ENCODE measurements at places on chromosomes 12 and 14.

DNA sequence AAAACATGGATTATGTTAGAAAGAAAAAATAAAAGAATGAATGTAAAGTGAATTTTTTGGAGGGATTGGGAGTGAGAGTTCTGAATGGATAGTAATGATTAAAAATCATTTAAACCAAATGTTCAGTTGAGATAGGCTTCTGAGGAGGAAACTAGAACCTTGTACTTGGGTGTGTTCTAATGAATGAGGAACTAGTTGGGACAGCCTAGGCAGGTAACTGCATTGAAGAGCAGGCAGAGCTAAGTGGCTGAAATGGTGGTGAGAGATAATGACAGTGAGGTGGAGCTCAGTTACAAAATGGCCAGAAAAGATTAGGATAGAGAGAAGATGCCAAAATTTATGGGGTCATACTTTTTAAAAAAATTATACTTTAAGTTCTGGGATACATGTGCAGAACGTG lies 132.9 kb downstream of the ATP23 start:
- no peak for DNase-seq

GRCh38 chr12:38689704-38690103 lies 215.7 kb downstream of the CPNE8 start:
- no peak for DNase-seq

DNA sequence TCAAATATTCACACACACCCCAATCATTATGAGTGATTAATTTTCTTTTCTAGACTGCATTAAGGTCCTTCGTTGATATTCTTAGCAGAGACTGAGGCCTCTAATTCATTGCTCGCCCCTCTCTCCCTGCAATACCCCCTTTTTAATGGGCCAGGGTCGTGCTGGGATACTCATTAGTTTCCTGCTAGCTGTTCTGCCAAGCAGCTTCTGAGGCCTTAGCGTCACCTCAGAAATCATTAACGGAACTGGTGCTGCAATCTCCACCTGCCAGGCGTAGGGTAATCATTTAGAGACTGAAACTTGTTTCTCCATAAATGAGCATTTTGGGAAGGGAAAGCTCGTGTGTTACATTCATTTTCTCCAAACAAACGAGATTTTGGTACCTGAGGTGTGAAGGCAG lies 1054.7 kb downstream of the GALC start:
- DNase-seq, result no peak

DNA sequence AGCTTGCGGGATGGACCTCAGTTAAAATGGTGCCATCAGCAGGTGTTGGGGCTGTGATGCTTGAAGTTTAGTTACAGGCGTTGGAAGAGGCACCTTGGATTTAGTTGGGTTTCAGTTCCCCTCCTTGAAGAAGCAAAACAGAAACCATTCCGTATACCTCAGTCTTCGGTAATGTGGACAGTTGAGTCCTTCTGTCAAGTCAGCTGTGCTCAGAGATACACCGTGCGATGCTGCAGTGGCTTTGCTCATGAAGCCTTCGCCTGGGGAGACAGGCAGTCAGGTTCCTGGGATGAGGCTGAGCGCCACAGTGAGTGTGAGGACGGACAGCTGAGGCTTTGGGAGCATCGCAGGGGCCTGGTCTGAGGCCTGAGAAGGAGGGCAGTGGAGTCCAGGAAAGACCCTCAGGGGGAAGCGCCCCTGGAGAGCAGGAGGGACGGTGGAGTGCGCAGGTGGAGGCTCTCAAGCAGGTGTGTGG lies 7.4 kb downstream of the RAN start:
- no peak for DNase-seq

DNA sequence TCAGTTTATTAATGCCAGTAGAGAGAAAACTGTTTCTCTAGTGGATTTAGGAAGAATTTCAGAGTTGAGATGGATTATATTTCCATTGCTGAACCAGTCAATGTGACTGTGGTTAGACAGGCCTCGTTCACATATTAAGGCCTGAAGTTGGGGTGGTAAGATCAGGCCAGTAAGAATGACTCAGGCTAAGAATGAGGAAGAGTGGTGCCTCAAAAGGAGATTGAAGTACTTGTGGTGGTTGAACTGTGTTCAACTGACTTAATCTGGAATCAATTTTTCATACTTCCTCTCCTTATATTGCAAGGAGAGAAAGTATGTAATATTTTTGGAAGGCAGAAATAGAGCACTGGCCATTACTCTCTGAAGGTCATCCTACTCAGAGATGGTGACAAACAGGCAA lies 37.8 kb upstream of the ATF7IP start:
- peak; percentile 60 for DNase-seq

DNA sequence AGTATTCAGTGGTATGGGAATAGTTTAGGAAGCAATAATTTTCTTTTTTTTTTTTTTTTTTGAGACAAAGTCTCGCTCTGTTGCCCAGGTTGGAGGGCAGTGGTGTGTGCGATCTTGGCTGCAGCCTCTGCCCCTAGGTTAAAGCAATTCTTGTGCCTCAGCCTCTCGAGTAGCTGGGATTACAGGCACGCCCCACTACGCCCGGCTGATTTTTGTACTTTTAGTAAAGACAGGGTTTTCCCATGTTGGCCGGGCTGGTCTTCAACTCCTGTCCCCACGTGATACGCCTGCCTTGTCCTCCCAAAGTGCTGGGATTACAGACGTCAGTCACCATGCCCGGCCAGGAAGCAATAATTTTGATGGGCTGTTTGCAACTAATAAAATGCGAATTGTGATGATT lies 62.1 kb downstream of the ATG14 start:
- no peak for DNase-seq

DNA sequence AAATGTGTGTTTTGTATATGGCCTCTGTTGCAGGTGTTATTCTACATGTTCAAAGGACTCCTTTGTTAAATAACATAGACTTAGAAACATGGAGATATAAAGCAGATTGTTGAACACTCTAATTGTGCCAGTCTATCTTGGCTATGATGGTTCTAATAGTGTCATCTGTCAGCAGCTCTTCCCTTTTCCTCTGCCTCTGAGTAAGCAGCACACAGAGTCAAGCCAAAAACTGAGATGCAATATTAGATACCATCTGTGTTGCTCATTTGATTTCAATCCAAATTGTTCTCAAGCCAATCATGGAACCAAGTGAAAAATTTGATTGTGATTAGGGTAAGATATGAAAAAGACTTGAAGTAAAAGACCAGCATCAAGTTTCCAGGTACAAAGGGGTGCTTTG lies 871.1 kb upstream of the MGAT4C start:
- DNase-seq, result no peak

DNA sequence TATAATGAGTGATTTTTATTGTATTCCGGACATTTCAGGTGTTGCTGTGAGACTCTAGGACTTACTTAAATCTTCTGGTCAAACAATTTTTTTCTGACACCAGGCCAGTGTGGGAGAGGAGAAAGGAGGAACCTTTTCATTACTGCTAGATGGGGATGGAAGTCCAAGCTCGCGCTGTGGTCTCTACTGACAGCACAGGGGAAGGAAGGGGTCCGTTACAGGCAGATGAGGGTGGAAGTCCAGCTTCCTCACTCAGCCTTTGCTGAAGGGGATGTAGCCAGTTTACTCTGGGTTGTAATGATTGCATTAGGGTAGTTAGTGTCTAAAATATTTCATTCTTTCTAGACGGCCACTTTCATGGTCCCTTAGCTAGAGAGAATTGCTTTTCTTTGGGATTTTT lies 26.3 kb upstream of the ST8SIA1 start:
- DNase-seq, result no peak

- no peak for DNase-seq
Observed at GRCh38 chr14:99063620-99064225, 208.3 kb downstream of the BCL11B start.

DNA sequence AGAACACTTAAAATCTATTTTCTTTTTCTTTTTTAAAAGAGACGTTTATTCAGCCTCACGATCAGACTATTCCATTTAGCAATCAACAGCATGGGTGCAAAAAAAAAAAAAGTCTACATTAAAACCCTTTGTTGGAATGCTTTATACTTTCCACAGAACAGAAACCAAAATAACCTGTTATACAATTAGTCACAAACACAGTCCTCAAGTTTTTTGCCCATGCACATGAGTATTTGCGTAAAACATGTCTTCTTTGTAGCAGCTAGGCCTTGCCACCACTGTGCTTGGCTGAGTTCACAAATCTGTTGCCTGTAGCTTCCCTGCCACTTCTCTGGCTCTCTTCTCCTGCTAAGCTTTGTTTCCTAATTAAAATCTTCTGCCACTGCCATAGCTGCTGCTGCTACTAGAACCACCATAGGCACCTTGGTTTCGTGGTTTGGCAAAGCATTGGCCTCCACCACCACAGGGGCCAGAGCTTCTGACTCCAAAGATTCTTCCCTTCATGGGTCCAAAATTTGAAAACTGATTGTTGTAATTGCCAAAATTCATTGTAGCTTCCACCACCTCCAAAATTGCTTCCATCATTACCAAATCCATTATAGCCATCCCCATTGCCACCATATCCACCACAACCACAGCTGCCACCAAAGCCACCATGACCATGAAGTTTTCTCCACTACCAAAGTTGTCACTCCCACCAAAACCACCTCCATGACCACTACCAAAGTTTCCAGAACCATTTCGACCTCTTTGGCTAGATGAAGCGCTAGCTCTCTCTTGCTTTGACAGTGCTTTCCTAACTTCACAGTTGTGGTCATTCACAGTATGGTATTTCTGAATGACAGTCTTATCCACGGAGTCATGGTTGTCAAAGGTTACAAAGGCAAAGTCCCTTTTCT lies 38.1 kb downstream of the KLRG1 start:
- no peak for DNase-seq

GRCh38 chr12:10184261-10184843 lies 5.5 kb downstream of the TMEM52B start:
- no peak for DNase-seq

DNA sequence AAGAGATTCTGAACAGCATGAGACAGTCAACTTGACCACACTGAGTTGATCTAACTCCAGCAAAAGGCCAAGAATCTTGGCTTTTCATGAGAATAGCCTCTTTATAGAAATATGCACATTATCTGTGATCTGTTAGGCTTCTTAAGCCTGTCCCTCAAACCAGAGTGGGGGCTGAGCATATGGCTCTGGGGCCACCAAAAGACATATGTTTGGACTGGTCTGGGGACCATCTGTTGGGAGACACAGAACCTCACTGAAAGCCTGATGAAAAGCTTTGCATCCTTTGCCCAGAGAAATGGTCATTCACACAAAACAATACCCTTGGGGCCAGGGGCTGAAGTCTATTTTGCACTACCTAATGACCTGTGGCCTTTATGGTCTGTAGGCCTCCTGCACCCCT lies 165.3 kb upstream of the PRMT8 start:
- DNase-seq, result no peak

- DNase-seq, result no peak
Observed at GRCh38 chr12:103852498-103852997, 11.5 kb upstream of the NT5DC3 start.

GRCh38 chr14:89303456-89304435 lies 113.3 kb downstream of the FOXN3 start:
- DNase-seq, result peak; percentile 40

GRCh38 chr12:104377514-104377812 lies 73.9 kb downstream of the EID3 start:
- no peak for DNase-seq

DNA sequence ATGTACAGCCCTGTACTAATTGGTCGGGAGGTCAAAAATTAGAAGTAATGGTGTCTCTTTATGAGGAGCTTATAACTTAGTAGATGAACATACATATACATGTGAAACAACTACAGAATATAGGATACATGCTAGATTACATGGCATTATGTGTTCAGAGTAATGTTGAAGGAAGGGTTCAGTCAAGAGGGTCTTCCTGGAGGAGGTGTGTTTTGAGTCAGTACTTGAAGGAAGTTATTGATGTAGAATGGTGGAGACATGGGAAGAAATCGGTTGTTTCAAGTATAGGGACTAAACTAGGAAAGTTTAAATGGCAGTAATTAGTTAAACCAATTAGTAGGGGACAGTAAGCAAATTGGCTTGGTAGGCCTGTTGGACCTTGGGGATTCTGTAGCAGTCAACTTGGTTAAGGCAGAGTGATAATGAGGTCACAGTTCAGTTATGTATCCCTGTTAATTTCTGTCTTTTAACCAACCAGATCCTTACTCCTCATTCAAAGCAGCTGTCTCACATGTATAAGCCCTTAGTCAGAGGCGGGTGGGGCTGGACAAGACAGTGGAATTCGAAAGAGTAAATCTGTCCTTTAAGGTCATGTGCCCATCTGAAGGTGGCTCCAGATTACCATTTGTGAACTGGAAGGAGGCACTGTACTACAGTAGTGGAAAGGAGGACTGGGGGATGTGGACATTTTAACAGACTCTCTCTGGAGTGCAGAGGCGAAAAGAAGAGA lies 3.5 kb upstream of the ANKRD52 start:
- DNase-seq, result no peak

- DNase-seq, result no peak
Observed at GRCh38 chr12:122593910-122594309, 66.9 kb downstream of the KNTC1 start.

GRCh38 chr12:98211909-98212695 lies 303.3 kb upstream of the TMPO start:
- no peak for DNase-seq

- no peak for DNase-seq
Observed at GRCh38 chr14:95054346-95055280, 102.7 kb downstream of the DICER1 start.

- no peak for DNase-seq
Observed at GRCh38 chr12:42216737-42217136, 21.3 kb downstream of the YAF2 start.

DNA sequence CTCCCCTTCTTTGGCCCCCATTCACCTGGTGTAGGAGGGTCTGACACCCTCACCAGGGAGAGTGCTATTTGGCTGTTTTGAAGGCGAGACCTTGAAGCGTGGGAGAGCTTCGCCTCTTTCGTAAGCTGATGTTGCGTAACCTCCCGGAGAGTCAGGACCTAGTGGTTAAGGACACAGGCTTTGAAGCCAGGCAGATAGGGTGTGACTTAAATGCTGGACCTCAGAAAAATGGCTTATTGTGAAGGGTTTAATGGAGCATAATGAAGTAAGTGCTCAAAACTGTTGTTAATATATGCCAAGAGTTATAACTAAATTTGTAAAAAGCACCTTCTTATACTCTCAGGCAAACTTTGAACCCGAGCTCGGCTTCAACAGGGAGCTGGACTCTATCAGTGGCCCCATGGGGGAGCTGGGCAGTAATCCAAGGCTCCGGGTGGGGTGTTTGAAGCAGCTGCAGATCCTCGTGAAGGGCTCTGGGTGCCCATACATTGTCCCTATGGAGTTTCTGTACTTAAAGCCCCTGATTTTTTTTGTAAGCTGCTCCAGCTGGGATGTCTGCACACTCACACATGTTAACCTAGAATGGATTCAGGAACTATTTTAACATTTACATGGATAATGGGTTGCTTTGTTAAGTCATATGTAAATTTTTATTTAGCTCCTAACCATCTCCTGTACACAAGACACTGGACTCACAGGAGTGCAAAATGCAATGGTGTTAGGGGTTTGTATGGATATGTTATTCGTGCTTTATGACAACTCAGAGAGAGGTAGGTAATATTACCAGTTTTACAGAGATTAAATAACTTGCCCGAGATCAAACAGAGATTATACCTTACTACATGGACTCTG lies 26.0 kb downstream of the PPFIBP1 start:
- DNase-seq, result peak; percentile 82

All from HL-60 (cell line).